ENCODE measurements at places on chromosomes 7 and 10.

GRCh38 chr10:15783941-15784636, 64.4 kb upstream of the ITGA8 start:
- no peak for DNase-seq

- DNase-seq = no peak
Measured at GRCh38 chr10:91621483-91622113, 11.3 kb downstream of the PPP1R3C start.

DNA sequence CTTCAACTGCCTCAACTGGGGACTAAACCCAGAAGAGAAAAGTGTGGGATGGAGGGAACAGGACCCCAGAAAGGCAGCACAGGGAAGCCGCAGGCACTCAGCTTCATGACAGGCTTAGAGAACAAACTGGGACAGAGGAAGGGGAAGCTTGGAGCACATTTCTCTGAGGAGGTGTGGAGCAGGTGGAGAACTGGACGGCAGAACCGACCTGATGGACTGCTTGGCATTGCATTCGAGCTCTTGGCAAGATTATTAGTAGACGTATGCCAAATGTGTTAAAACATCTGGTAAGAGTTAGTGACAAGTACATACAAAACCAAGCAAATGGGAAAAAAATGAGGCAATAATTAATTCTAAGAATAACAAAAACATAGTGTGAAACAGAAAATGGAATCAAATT, 335.7 kb downstream of the SFMBT2 start:
- DNase-seq = no peak

DNA sequence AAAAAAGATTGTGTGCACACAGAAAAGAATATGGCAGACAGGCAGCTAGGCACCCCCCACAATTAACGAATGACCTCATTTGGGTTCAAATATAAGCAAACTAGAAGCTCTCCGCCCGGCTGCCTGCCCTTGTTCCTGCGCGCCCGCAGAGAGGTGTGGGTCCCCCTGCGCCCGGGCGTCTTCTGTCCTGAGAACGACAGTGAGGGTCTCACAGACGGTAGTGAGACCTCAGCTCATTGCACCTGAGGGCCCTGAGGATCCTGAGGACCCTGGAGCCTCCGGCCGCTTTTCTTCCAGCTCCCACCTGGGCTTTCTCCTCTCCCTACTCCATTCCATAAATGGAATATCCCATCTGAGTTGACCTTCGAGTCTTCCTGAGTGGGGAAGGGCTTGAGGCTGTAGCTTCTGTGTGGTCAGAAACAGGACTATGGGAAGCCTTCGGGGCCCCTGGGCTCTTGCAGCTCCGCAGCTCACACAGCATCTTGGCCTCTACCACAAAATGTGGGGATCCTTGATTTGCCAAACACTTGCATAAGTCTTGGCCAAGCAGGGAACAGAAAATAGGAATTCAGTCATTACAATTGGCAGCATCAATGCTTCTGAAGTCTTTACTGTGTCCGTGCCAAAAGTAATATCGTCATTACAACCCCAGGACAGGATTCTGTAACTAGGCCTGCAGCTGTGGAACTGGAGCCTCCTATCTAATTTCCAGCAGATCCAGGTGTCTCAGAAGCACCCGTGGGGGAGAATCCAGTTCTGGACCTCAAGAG, 43.8 kb downstream of the JAKMIP3 start:
- DNase-seq = no peak

DNA sequence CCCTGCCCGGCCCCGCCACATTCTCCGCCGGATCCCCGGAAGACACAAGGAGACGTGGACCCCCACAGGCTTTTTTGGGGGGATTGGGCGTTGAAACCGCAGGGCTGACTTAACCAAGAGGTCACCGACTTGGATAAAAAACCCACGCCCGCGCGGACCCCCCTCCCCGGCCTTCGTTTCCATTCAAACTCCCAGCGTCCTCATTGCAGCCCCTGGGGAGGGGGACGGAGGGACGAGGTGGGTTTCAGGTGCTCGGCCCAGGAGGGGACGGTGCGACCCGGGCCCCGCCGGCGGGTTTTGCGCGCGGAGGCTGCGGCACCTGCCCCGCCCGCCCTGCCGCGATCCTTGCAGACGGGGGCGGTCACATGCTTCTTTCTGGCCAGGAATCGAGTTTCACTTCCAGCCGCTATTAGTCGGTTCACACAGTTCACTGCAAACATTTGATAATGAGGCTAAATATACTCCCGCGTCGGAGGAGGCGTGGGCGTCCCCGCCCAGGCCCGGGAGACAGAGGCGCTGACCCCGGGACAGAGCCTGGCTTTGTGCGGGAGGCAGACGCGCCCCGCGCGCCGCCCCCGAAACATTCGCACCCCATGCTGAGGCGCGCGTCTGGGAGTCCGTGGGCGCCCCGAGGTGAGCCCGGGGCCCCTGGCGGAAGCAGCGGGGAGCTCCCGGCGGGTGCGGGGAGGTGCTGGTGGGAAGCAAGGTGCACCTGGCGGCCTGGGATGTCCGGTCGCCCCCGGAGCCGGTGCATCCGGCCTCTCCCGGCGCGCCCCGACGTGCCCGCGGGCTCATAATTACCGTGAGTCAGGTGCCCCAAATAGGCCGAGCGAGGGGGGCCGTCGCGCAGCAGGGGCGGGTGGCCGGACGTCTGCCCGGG, 2.7 kb upstream of the PDGFA start:
- DNase-seq = no peak

DNA sequence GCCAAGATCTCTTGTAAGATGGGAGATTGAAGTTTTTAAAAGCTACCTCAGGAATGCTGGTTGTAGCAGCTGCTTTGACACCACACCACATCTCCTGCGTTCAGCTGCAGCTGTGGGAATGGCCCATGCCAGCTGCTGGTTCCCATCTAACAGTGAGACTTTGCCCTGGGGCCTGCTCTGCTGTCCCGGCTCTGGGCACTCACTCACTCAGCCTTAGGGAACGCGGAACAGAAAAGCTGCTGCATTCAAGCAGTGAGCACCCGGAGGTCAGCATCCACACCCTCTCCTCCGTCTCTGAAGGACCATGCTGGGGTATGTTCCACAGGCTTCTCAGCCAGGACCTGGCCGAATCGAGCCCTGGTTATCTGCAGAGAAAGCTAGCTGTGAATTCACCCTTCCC, 197.1 kb upstream of the CXCL12 start:
- no peak for DNase-seq

DNA sequence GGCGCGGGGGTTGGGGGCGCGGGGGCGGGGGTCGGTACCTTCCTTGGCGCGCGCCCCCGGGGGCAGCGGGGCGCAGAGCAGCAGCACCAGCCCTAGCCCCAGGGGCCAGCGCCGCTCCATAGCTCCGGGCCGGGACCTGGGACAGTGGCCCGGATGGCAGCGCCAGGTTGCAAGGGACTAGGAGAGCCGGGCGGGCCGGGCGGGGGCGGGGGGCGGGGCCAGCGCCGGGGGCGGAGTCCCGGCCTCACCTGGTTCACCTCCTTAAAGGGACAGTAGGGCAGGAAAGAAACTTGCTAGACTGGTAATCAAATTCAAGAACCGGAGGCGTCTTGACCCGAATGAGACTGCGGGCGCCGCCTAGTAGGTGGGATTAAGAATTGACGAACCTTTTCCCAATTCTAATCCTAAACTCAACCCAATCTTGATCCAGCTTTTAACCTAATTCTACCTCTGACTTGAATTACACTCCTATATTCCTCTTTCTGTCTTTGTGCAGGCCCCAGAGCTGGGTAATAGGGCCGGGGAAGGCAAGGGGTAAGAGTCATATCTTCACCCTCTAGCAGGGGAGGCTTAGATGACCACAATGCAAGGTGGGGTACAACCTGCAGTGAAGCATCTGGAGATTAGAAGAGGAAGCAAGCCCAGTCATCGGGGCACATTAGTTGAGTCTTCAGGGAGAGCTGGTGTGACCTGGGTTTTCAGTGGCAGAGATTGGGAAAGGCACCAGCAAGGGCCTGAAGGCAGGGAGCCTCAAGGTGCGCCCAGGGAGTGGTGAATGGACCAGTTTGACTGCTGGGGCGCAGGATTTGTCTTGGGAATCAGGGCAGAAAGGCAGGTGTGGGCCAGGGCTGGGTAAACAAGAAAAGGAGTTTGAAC, at the start of gene EPHA1:
EPHA1 (minus strand) TSS at position 171 of the 876 bp plus-strand sequence; CDS start at position 120, 51 bp downstream.
- DNase-seq = no peak

- peak; percentile 11 for DNase-seq
Measured at GRCh38 chr10:35040760-35041501, 49.2 kb downstream of the CUL2 start.

DNA sequence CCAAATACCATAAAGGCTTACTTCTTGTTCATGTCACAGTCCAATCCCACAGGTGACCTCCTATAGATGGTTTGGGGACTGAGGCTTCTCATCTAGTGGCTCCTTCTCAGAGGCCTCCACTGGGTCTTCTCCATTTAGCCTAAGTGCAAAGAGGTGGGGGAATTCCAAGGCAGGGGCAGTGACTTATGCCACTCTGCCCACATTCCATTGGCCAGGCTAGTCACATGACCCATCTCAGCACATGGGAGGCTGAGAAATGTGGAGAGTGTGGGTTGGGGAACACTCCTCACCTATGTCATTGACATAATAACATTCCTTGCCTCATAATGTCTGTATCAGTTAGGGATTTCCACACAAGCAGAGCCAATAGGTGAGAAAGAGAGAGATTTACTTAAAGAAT, 104.3 kb upstream of the PLXNA4 start:
- DNase-seq = no peak

DNA sequence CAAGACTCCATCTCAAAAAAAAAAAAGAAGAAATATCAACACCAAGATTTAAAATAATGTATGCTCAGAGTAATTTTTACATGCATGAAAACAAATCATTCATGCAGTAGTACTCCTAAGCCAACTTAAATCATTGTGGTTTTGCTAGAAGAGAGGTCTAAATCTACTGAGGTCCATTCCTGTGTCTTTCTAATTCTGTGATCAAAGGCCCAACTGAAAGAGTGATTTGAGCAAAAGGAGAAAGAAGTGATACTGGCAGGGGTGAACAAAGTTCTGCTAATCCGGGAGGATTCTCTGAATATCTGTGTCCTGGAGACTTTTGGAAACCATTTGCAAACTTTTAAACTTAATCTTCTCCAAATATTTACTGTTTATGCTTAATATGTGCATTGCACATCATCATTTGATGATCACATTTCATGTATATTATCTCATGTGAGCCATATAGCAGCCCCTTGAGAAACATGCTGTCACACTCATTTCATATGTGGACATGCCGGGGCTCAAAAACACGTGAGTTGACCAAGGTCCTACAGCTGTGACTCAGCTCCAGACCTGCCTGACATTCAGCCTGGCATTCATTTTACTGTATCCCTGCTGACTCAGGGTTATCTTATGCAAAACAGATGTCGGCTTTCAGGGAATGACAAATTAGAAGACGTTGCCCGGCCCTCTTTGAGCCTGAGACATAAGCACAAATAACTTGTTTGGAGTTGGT, 76.4 kb downstream of the FAM107B start:
- DNase-seq = peak; percentile 27

- DNase-seq = no peak
Measured at GRCh38 chr7:41097501-41097900, 605.4 kb downstream of the INHBA start.

DNA sequence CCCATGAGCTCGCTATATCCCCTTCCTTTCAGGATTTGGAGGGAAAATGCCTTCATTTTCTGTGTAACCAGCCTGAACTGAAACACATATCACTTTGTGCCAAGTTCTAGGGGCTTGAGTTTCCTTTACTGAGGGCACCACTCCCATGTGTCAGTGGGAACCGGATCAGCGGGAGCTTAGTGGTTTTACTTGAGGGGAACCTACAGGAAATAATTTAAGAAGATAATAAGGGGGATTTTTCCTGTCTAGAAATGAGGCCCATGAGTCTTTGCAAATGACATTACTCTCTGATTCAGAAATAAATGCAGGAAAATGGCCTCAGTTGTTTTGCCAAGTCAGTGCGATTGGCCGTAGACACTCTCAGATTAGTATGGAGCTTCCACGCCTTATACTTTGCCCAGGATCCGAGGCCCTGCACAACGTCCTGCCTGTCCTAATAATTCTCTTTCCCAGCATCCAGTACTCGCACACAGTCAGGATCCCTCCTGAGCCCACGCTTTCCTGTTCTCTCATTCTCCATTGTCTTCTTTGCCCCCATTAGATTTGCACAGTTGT, 86.4 kb upstream of the LYZL1 start:
- DNase-seq = no peak

Data from H54 (cell line).